ENCODE measurements at places on chromosomes 6 and 20. TPM values are rescaled to one million over a fixed set of nuclear protein-coding genes. Genes with fewer than 3 reads are reported as not detected.

The ZNF391 gene
- 14.1 TPM for total RNA-seq

GRCh38 chr6:151822252-151823111, 15.0 kb downstream of the ESR1 start:
- no peaks in the 10 kb centered on the region for H3K36me3 ChIP-seq
- H3K27me3 ChIP-seq = no peaks in the 10 kb centered on the region
- DNase-seq = no peak

The B3GAT2 gene
- not detected for total RNA-seq

- no peak overlapping the region for H3K4me3 ChIP-seq
- no peaks in the 10 kb centered on the region for H3K36me3 ChIP-seq
- no peaks in the 10 kb centered on the region for H3K27me3 ChIP-seq
- DNase-seq = no peak
Observed at GRCh38 chr20:32263398-32263954, 14.0 kb upstream of the KIF3B start.

DNA sequence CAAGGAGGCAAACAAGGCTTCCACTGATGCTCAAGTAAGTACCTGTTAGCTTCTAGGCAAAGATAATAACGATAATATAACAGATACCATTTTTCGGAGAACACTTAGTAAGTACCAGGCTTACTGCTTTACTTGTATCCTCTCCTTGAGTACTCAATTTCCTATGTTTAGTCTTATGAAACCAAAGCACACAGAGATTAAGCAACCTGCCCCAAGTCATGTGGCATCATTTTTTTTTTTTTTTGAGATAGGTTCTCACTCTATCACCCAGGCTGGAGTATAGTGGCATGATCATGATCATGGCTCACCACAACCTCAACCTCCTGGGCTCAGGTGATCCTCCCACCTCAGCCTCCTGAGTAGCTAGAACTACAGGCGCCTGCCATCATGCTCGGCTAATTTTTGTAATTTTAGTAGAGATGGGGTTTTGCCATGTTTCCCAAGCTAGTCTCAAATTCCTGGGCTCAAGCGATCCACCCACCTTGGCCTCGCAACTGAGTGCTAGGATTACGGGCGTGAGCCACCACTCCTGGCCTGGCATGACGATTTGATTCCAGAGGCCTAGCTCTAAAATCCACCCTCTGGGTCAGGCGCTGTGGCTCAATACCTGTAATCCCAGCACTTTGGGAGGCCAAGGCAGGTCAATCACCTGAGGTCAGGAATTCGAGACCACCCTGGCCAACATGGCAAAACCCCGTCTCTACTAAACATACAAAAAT, 14.0 kb downstream of the SPAG4 start:
- H3K36me3 ChIP-seq = peaks cover 54% of the 10 kb centered on the region
- DNase-seq = no peak
- H3K4me3 ChIP-seq = no peak overlapping the region
- H3K4me1 ChIP-seq = no peaks in the 10 kb centered on the region
- H3K27me3 ChIP-seq = no peaks in the 10 kb centered on the region
- H3K27ac ChIP-seq = no peak overlapping the region

DNA sequence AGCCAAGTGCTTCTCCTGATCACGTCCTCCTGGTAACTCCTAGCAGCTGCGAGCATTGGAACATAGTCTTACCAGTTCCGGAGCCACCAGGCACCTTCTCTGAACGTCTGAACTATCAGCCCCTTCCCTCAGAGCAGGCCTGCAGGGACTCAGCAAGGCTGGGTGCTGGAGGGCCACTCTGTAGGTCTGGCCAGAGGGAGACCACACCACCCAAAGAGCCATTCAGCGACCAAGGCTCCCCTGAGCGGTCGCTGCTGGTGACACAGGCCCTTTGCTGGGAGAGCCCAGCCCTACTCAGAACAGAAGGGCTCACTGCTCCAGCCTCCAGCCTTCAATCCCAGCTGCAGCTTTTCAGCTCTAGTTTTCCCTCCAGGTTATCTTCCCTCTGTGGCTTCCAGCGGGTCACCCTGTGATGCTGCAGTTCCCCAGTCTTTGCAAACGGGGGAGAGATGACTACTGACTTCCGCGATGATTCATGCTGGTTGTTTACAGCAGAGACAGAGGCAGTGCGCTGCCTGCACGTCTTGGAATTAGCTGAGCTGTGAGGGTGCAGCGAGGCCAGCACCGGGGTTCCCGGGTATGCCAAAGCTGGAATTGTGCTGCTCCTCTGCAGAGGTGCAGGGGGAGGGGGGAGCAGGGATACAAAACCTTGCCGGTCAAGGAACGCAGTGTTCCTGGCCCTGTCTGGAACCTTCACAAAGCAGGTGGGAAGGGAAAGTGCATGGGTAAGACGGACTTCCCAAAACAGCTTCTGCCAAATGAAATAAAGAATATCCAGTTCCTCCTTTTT, 161.4 kb downstream of the LY86 start:
- peak overlapping the region; percentile 78 for H3K27ac ChIP-seq
- no peaks in the 10 kb centered on the region for H3K27me3 ChIP-seq
- H3K4me1 ChIP-seq = peaks cover 45% of the 10 kb centered on the region
- peak; percentile 88 for DNase-seq
- peak overlapping the region; percentile 22 for H3K4me3 ChIP-seq

DNA sequence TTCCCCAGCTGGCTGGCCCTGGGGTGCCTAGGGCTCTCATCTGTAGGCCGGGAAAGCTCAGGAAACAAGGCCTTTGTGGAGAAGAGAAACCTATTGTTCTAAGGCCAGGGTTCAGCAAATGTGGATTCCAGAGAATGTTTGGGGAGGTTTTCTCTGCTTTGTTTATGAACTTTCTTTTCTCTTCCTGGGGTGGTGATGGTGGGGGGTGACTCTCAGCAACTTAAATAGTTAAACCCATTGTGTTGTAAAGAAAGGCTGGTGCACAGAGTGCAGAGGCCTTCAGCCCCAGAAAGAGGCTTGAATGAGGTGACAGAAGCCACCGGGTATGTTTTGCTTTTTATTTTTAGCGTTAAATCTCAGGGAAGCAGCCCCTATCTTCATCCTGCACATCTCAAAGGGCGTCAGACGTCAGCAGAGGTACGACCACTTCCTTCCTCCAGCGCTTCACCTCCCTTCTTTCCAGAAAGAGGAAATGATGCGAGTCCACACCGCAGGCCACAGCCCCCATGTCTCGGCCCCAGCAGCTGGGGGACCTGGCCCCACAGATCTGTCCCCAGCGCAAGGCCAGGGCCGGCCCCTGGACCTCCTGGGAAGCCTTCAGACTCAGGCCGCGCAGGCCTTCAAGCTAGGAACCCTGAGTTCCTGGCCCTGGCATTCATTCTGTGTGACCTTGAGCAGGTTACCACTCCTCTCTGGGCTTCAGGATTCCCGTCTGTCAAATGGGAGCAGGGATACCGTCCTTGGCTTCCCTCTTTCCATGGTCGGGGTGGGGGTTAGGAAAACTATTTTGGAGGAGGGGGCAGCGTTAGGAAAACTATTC, 605 bp upstream of the PPP1R16B start:
- peak overlapping the region; percentile 54 for H3K27ac ChIP-seq
- H3K27me3 ChIP-seq = peaks cover 19% of the 10 kb centered on the region
- peaks cover 16% of the 10 kb centered on the region for H3K4me1 ChIP-seq
- H3K4me3 ChIP-seq = peak overlapping the region; percentile 61
- no peak for DNase-seq
- no peaks in the 10 kb centered on the region for H3K36me3 ChIP-seq

- no peaks in the 10 kb centered on the region for H3K4me1 ChIP-seq
- DNase-seq = no peak
- no peaks in the 10 kb centered on the region for H3K27me3 ChIP-seq
- no peaks in the 10 kb centered on the region for H3K36me3 ChIP-seq
Observed at GRCh38 chr6:69138893-69139494, 503.9 kb downstream of the ADGRB3 start.

DNA sequence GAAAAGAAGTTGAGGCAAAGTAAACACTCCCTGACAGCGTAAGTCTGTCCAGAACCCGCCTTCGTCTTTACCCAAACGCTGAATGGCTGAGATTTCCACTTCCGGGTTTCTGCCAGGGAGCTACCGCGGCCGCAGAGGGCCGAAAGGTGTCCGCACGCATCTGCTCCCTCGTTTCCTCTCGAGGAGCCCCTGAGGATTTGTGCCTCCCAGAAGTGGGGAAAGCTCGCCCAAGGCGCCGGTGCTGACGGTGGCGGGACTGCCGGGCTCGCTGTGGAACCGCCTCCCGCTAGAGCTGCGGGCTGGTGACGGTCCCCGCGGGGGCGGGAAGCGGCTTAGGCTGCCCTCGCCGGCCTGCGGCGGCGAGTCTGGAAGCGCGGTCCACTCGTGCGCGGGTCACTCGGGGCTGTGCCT, 1760.2 kb upstream of the DEFB115 start:
- H3K27ac ChIP-seq = no peak overlapping the region
- H3K4me1 ChIP-seq = no peaks in the 10 kb centered on the region
- DNase-seq = no peak
- no peaks in the 10 kb centered on the region for H3K36me3 ChIP-seq

GRCh38 chr6:155418017-155418761, 37.5 kb downstream of the NOX3 start:
- DNase-seq = no peak
- no peak overlapping the region for H3K27ac ChIP-seq
- no peaks in the 10 kb centered on the region for H3K36me3 ChIP-seq
- no peaks in the 10 kb centered on the region for H3K27me3 ChIP-seq

The PAX1 gene
- total RNA-seq = not detected

DNA sequence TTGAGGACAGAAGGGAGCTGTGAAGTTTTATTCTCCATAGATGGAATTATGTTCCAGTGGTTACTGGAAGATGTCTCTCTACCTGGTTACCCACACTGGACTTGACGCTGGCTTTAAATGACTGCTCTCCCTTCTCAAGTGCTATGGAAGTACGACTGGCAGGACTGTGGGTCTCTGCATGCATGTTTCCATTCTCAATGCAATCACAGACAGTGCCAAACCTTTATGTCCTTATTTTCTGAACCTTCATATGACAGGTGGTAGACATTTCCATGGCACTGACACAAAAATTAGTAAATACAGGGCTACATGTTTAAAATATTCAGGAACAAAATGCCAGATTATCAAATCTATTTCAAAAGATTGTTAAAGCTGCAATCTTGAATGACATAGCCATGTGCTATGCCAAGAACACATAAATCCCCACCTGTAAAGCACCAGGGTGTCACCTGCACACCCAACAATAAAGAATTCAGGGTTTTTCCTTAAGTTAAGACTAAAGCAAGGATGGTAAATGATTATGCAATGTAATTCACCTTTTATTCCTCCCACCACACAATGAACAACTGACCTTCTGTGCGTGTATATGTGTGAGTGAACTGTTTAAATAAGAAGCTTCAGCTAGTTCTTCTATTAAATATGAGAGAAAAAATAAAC, 153.3 kb upstream of the ENPP5 start:
- H3K27ac ChIP-seq = peak overlapping the region; percentile 57
- peak overlapping the region; percentile 27 for H3K4me3 ChIP-seq
- H3K27me3 ChIP-seq = no peaks in the 10 kb centered on the region
- no peak for DNase-seq
- H3K36me3 ChIP-seq = no peaks in the 10 kb centered on the region

Measured in sigmoid colon (tissue), 7 donors.